ENCODE measurements at places on chromosomes 4 and X.

- no peak for DNase-seq
Measured at GRCh38 chr4:152220201-152220666, 315.7 kb downstream of the FBXW7 start.

- DNase-seq, result no peak
Measured at GRCh38 chr4:123412700-123413512, 16.3 kb downstream of the SPRY1 start.

DNA sequence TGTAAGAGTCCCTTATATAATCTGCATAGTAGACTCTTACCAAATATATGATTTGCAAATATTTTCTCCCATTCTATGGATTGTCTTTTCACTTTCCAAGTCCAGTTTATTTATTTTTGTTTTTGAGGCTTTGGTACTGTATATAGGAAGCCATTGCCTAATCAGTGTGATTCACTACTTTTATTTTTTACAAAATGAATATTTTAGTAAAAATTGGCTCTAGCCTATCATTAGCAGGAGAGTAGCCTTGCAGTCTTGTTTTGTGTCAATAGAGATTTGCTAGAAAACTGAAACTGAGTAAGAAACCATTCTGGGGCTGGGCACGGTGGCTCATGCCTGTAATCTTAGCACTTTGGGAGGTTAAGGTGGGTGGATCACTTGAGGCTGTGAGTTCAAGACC is 199.9 kb upstream of the MAB21L2 start:
- no peak for DNase-seq

DNA sequence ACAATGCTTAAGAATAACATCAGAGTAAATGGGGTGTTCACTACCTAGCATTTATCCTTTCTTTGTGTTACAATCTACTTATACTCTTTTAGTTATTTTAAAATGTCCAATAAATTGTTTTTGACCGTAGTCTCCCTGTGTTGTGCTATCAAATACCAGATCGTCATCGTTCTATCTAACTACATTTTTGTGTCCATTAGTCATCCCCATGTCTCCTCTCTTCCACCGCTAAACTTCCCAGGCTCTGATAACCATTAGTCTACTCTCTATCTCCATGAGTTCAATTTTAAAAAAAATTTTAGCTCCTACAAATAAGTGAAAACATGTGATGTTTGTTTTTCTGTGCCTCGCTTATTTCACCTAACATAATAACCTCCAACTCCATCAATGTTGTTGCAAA is 381.9 kb downstream of the PRDM5 start:
- DNase-seq, result no peak

DNA sequence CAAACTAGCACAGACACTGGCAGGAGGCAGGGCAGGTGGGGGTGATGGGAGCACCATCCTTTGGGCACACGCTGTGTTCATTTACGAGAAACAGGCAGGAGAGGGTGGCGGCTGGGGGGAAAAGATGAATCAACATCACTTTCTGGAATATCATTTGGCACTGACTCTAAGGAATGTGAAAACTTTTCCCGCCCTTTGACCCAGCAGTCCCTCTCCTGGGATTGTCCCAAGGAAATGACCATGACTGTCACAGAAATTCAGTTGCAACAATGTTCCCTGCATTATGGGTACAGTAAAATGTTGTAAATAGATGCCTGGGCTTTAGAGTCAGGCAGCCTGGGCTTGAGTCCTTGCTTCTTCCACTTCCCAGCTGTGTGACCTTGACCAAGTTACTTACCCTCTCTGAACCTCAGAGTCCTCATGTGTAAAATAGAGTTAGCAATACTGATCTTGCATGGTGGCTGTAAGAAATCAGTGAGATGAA is 58.6 kb downstream of the ABLIM2 start:
- DNase-seq, result no peak

GRCh38 chrX:75968293-75968692 is 183.2 kb upstream of the MAGEE2 start:
- DNase-seq, result no peak

DNA sequence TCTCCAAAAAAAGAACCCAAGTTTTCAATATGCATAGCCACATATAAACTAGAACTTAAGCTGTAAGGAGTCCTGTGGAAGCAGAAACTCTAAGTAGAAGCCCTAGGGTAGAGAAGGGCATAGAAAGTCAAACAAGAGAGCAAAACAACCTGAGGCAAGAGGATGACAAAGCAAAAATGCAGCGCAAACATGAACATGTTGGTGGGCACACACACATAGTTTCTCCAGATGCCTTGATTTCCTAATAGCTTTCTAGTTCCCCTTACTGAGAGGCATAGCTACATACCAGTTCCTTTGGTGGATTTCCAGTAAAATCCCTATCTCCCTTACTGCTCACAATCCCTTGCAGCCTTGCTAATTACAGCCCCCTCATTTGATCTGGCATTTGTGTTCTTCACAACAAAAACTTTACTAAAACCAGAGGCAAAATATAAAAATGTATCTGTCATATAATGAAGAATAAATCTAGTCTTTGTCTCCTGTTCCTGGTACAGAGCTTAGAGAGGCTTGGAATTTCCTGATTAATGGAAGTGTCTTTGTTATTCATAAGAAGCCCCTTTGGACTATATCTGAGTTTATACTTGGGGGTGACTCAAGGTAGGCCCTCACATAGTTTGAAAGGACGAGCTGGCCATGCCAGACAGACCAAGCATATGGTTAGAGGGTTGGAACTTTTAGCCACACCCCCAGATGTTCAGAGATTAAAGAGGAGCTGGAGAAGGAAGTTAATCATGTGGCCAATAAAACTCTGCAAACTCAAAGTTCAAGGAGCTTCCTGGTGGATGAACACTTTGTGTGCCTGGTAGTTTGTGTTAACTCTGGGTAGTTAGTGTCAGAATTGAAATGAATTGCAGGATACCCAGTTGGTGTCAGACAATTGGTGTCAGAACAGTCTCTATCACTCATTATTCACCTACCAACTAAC is 52.7 kb upstream of the ZCCHC13 start:
- DNase-seq, result no peak

DNA sequence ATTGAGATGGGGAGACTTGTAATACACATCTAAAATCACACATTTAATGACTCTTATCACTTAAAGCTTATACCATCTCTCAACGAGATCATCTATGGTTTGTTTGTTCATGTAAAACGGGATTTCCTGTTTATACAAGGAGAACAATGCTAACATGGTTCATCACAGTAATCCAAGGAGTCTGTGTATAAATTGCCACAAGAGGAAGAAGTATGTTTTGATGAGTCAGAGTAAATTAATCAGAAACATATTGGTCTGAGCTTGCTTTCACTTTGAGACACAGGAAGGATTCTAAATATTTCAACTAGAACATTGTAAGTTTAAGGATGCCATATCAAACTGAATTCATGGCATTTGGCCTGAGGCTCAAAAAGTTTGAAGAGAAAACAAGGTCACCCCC is 594.1 kb downstream of the GLUD2 start:
- DNase-seq, result no peak

DNA sequence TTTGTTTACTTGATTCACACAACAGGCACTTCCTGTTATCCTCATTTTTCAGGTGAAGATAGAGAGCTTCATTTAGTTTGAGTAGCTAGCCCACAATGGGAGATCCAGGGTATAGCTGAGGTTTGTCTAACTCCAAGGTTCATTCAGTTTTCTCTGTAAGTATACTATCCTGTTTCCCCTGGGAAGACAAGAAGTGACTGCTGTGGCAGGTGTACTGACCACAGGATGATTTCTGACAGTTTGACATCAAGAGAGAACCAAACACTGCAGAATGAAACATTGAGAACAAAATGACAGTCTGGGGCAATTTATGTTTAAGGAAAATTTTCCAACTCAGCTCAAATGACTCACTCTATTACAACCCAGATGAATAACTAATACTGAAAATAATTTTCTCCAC is 958.0 kb downstream of the STPG2 start:
- no peak for DNase-seq

DNA sequence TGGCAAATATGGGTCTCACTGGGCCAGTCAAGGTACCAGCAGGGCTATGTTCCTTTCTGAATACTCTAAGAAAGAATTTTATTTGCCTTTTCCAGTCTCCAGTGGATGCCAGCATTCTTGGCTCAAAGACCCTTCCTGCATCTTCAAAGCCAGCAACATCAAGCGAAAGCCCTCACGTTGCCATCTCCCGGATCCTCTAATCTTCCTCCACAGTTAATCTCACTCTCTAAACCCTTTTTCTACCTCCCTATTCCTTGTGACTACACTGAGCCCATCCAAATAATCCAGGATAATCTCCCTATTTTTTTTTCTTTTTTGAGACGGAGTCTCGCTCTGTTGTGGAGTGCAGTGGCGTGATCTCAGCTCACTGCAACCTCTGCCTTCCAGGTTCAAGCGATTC is 23.4 kb downstream of the RFC1 start:
- no peak for DNase-seq

DNA sequence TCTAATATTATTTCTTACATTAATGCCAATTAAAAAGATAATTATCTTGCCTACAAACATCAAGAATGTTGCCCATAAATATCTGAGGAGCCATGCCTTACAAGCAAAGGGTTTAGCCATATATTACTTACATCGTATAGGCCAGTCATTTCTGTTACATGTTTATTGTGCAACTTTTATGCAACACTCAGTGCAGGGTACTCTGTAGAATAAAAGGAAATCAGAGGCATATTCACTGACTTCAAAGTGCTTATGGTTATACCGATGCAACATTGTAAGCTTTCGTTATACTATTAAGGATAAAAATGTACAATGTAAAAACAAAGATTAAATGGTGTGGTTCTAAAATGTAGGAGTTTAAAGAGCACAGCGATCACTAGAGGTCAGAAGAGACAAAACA is 315.9 kb downstream of the PCDH10 start:
- DNase-seq, result no peak

GRCh38 chr4:137452799-137453198 is 79.5 kb downstream of the PCDH18 start:
- no peak for DNase-seq

GRCh38 chr4:118765399-118765798 is 70.5 kb downstream of the SEC24D start:
- no peak for DNase-seq

DNA sequence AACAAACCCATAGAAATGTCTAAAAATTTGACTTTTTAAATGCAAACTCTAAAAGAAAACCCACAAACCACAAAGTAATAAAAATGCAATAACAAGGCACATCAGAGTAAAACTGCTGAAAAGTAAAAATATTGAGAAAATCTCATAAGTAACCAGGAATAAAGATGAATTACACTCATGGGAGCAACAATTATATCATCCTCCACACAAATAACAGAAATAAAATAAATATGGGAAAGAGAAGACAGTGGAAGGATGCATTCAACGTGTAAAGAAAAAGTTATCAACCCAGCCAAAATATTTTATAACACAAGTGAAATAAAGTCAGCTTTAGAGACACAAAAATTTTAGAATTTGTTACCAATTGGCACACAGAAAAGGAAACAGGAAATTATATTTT is 1420.2 kb downstream of the PCDH18 start:
- DNase-seq, result no peak

- peak; percentile 4 for DNase-seq
Measured at GRCh38 chr4:147683188-147683591, 773 bp downstream of the PRMT9 start.

DNA sequence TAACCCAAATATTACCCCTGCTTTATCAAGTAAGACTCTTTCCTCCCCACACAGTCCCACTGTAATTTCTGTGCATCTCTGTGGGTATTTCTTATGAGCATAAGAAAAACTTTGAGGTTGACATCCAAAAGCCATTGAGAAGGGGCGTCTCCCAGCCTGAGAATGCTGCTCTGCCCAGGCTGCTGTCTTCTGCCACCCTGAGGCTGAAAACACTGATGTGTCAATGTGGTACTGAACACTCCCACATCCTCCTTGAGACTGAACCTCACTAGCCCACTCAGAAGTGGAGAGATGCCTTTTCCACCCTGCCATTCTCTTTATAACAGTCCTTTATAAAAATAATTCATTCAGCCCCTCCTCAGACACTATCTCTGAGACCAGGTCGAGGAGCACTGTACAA is 120.8 kb downstream of the SMIM20 start:
- no peak for DNase-seq

DNA sequence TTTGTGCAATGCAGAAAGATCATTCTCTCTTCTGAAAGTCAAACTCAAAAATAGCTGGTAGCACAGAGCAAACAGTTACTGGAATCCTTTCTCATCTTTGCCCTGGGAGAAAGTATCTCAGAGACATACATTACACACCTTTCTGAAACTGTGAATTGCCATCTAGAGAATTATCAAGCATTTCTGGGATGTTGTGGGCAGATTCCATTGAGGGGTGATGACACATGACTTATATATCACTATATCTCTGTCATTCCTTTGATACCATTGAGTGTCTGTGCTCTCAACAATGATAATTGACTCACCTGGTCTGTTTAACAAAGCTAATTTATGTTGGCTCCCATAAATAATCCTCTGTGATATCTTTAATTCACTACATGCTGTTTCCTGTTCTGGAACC is 13.0 kb downstream of the SLIT2 start:
- DNase-seq, result no peak

- no peak for DNase-seq
Measured at GRCh38 chr4:147050356-147050765, 104.7 kb upstream of the TTC29 start.

- no peak for DNase-seq
Measured at GRCh38 chr4:115596265-115597001, 483.0 kb upstream of the NDST4 start.

DNA sequence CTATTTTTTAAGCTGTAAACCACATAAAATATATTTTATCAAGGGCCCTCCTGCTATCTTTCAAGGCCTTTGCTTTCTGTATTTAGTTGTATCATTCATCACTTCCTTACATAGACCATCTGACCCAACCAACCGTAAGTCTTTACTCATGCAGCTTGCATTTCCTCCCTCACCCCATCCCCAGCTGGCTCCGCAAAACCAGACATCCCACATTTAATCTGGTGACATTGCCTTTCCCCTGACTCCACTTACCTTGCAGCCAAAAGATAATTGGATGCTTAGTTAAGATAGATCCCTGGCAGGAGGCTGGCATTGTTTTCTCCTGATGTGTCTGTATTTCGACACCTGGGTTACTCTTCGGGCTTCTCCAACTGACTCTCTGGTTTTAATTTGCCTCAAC is 183.7 kb upstream of the LDB2 start:
- DNase-seq, result no peak

- no peak for DNase-seq
Measured at GRCh38 chr4:185404031-185404430, 7.4 kb downstream of the ANKRD37 start.

DNA sequence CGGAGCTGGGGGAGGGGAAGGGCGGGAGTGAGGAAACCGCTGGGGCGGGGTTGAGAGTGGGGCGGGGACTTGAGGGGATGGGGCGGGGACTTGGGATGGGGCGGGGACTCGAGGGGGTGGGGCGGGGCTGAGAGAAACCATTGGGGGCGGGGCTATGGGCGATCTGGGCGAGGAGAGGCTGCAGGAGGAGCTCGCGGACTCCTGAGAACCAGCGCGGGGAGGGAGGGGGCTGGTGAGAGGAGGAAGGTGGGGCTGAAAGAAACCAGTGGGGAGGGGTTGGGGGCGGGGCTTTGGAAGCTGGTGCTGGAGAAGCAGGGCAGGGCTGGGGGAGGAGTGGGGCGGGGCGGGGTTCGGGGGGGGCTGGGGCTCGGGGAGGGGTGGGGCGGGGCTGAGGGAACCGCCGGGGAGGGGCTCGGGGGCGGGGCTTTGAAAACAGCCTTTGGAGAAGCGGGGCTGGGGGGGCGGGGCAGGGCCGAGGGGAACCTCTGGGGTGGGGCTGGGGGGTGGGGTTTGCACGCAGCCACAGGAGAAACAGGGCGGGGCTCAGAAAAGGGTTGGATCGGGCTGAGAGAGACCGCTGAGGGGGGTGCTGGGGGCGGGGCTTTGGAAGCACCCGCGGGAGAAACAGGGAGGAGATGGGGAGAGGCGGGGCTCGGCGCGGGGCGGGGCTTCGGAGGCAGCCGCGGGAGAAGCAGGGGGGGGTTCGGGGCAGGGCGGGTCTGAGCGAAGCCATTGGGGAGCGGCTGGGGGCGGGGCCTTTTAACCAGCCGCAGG is 777 bp upstream of the EOLA2 start:
- DNase-seq, result peak; percentile 82

Measured in stimulated activated CD4-positive, alpha-beta T cell treated with anti-CD3 and anti-CD28 coated beads, Interleukin-12 subunit alpha, Interleukin-12 subunit beta, amount 100 ng/mL, for 4 hours (primary cell).